ENCODE measurements at places on chromosomes 16 and 17. TPM values are rescaled to one million over a fixed set of nuclear protein-coding genes. Genes with fewer than 3 reads are reported as not detected.

- H3K4me1 ChIP-seq: peaks cover 21% of the 10 kb centered on the region
- H3K4me3 ChIP-seq: no peak overlapping the region
- H3K27me3 ChIP-seq: no peaks in the 10 kb centered on the region
- H3K36me3 ChIP-seq: no peaks in the 10 kb centered on the region
- H3K27ac ChIP-seq: no peak overlapping the region
- DNase-seq: no peak
Measured at GRCh38 chr17:16378636-16379282, 2.1 kb upstream of the UBB start.

- H3K4me3 ChIP-seq: no peak overlapping the region
- no peaks in the 10 kb centered on the region for H3K4me1 ChIP-seq
- H3K27me3 ChIP-seq: no peaks in the 10 kb centered on the region
- no peak overlapping the region for H3K27ac ChIP-seq
- H3K36me3 ChIP-seq: no peaks in the 10 kb centered on the region
Measured at GRCh38 chr16:68126395-68126794, 41.2 kb downstream of the NFATC3 start.

DNA sequence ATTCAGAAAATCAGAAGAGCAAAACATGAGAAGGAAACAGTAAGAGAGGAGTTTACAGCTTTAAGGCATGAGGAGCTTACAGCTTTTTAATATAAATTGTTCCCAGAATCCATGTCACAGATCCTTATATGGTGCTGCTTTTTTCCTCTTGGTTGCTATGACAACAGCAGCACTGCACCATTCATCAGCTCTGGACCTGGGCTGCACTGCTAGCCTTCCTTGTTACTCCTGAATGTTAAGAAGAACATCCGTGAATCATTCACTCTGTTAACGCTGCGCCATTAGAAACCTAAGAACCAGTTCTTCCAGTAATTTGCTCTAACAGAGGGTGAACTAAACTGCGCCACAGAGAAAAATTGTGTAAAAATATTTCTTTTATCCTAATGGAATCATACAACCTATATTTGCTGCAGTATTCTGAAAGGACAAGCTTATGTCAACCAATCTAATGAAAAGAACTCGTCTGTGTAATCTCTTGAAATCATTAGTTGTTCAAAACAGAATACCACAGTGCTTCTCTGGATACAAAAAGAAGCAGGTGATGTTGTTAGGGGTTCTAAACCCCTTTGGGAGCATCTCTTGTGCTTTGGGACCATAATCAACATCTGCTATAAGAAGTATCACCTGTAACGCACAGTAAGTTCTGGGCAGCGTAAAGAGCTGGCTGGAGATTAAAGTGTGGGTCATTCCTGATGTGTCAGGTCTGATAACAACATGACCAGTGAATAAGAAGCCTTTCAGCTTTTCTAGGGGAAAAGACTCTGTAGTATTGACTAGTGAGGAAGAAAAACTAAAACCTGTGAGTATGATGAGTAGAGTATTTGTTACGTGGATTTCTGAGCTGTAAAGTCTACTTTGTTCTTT is 151.2 kb downstream of the TANC2 start:
- H3K27ac ChIP-seq: no peak overlapping the region
- no peak for DNase-seq
- H3K27me3 ChIP-seq: no peaks in the 10 kb centered on the region

The KRT23 gene
- polyA plus RNA-seq: not detected

Data from adrenal gland (tissue), 19 donors.